ENCODE measurements at places on chromosomes 2 and 18.

- no peak for DNase-seq
These were observed 7.9 kb upstream of the CRYBA2 start for GRCh38 chr2:219001100-219001576.

DNA sequence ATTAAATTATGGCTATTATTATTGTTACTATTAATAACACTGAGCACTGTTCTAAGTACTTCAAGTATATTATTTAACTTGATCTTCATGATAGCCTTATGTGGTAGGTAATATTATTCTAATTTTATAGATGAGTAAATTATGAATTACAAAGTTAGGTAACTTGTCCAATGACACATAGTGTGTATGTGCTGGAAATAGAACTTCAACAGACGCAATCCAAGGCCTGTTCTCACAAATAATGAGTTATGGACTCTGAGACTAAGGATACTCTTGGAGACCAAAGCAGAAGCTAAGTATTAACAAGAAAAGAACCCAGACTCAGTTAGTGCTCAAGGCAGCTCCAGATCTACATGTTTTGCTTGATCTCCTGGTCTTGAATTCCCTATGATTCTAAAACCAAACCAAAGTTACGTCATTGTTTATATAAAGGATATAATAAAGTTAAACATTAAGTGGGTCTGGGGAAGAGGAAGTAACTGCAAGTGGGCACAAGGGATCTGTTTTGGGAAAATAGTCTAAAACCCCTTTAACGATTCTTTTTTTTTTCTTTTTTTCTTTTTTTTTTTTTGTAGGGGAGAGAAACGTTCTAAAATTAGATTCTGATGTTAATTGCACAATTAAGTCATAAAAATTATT is 211.3 kb downstream of the ERBB4 start:
- no peak for DNase-seq

DNA sequence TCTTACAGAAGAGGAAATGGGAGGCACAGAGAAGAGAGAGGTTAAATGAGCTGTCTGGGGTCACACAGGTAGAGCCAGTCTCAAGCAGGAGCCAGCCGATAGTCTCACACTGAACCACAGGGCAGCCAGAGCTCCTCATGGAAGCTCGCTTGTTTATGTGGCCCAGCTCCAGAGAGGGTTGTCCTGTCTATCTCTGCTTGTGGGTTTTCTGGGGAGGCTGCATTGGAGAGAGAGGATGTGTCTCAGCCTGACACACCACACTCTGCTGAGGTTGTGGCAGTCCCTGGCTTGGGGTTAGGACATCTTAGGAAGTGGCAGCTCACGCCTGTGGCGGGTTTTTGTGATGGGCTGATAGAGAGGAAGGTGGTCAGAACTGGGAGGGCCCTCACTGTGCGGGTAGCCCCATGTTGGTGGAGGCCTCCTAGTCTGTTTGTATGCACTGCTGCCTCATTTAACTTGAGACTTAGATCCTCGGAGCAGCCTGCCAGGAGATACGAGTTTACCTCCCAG is 52.3 kb downstream of the TCF7L1 start:
- DNase-seq, result no peak

GRCh38 chr2:75007819-75008218 is 49.4 kb downstream of the POLE4 start:
- no peak for DNase-seq

DNA sequence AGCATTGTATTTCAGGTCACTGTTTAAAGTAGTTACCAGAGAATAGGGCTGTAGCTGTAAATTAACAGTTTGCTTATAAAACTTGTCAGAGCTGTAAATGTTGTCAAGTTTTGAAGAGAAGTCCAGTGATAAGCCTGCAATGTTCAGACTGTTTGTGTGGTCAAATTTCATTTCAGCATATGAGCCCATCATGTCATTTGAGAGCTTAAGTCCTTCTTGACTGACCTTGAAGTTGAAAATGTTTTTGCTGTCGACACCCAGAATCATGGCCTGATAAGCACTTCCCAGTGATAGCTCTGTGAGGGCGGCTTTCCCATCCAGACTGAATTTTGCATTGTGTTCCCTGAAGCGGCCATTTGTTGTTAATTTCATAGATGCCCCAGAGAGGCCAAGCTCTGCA is 32.4 kb downstream of the APOB start:
- DNase-seq, result no peak

GRCh38 chr2:25201265-25201664 is 32.9 kb upstream of the POMC start:
- DNase-seq, result no peak

DNA sequence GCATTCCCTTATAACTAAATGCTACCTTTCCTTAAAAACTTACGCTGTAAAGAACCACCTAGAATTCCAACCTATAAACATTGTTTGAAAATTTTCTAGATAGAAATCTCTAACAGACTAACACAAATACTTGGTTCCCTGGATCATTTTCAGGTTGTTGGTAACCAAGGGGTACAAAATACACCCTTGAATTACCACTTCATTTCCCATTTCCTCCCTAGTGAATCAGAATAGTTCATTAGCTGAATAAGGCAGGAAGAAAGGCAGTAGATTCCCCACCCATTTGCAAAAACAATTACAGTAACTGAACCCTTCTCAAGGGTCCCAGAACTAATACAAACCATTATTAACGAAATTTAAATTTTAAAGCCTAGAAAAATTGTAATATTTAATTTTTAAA is 5.5 kb downstream of the MEX3C start:
- DNase-seq, result no peak

GRCh38 chr2:155840661-155841060 is 491.9 kb downstream of the NR4A2 start:
- no peak for DNase-seq

DNA sequence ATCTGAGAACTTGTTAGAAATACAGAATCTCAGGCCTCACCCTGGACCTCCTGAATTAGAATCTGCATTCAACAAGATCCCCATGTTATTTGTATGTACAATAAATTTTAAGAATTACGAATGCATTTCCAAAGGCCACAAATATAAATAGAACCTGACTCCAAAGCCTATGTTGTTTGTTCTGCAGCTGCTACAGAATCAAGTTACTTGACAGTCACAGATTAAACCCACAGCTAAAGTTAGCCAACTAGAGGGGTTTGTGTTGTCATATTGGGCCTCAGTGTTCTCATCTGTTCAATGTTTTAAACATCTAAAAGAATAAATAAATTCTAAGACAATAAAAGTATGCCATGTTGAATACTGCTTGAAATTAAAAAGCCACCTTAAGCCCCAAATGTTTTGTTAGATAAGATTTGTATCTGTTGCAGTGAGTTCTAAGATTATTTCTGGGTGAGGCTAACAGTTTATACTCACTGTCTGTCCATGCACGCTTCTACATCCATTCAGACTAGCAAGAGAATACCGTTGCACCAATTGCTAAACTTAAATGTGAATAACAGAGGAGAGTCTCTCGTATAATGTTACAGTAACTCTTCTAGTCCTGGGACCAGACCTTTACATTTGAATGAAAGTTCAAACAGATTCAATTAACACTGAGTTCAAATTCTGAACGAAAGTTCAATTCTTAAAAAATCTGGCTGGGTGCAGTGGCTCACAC is 200.4 kb downstream of the MEMO1 start:
- DNase-seq, result no peak

GRCh38 chr18:26489191-26489590 is 59.2 kb downstream of the KCTD1 start:
- no peak for DNase-seq

DNA sequence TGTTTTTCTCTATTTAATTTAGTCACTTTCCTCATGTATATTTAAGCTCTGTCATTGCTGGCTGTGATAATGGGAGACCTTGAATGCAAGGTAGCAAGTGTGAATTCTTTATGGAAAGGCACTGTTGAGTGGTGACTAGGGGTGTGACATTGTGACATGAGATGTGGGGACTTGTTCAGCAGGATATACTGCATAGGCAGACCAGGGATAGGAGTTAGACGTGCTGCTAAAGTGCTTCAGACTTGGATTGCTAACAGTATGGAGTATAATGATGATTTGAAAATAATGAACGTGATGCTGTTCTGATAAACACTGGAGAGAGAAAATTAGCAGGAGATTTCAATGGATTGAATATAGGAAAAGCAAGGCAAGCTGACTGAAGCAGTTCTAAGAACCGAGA is 135.1 kb downstream of the NCOA1 start:
- DNase-seq, result no peak

DNA sequence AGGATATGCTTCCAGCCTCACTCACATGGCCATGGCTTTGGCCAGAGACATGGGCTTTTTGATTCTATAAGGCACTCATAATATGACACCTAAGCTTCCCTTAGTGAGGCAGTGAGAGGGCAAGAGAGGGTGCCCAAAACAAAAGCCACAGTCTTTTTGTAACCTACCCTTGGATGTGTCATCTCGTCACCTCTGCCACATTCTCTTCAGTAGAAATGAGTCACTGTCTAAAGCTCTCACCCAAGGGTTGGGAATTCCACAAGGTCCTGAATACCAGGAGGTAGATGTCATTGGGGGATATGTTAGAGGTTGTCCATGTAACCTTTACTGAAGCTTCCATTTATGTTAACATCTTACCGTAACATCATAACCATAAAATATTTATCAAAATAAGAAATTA is 108.4 kb downstream of the ALMS1 start:
- DNase-seq, result no peak

DNA sequence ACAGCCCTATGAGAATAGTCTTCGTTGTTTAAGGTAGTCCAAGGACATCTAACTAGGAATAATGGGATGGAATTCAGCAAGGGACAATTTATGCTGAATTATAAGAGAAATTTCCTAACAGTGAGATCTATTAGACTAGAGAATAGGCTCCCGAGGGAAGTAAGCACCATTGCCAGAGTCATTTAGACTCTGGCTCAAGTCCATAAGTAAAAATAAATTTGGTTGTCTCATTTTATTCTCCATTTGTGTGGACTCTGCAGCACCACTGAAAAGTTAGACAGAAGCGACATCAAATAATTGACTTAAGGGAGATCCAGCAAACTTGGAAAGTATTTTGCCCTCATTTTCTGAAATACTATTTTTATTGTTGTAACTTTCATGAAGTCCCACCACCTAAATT is 129.3 kb upstream of the SMIM21 start:
- no peak for DNase-seq

DNA sequence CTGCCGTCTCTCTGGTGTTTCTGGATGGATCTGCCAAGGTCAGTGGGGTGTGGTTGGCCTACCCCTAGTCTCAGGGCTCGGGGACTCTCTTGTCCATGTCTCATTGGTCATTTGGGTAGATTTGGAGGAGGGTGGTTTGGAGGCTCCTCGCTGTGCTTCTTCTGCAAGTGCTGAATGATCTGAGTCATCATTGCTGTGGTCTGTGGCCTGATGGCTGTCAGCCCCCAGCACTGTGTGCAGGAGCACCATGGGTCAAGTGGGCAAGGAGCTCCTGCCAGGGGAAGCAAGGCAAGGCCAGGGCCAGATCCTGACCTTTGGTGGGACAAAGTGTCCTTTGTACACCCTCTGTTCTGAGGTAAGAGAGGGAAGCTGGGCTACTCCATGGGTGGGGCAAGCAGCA is 221.8 kb downstream of the FHOD3 start:
- DNase-seq, result no peak

DNA sequence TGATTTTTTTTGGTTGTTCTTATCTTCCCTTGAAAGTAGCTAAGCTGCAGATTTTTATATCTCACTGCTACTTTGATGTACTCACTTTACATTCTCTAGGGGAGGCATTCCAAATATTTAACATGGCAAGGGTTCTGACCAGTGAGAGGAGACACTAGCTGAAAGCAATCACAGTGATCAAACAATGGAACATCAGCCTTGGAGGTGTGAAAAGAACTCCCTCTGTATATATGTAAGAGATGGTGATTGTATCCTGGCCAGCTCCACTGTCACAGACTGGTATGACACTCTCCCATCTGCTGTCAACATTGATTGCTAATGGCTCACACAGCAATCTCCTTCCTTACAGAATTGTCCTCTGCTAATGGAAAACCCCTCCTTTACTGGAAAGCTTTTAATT is 291.7 kb upstream of the CDH19 start:
- no peak for DNase-seq

GRCh38 chr2:118223992-118224894 is 136.0 kb downstream of the INSIG2 start:
- no peak for DNase-seq

- no peak for DNase-seq
These were observed 62.8 kb upstream of the ATL2 start for GRCh38 chr2:38439863-38440262.

DNA sequence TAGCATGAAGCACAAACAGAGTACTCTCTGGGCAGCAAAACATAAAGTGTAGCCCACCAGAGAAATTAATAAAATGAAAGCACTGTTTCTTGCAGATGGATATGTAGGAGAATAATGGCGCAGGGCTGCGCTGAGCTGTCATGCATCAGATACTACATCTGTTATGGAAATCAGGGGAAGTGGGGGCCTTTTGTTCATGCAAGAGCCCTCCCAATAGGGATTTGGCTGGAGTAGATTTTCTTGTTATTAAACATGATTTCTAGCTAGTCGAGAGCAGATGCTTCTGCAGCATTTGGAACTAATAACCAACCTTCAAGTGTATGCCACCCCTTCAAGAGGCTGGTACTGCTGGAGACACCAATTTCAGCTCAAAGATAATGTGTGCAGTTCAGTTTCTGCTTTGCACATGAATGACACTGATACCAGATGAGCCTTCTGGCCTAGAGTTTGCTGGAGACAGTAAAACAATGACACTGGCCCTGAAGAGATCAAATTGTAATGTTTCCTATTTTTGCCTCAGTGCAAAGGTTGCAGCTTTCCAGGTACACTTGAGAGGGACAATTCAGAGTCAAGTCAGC is 58.0 kb downstream of the RND3 start:
- DNase-seq, result no peak

- DNase-seq, result no peak
These were observed 92.5 kb upstream of the MAP2 start for GRCh38 chr2:209331291-209331844.

- DNase-seq, result no peak
These were observed 14.6 kb downstream of the ABCG8 start for GRCh38 chr2:43853141-43854081.

- no peak for DNase-seq
These were observed 9.6 kb upstream of the TGIF1 start for GRCh38 chr18:3440341-3440740.

GRCh38 chr18:24427484-24427883 is 1.0 kb downstream of the IMPACT start:
- DNase-seq, result no peak

DNA sequence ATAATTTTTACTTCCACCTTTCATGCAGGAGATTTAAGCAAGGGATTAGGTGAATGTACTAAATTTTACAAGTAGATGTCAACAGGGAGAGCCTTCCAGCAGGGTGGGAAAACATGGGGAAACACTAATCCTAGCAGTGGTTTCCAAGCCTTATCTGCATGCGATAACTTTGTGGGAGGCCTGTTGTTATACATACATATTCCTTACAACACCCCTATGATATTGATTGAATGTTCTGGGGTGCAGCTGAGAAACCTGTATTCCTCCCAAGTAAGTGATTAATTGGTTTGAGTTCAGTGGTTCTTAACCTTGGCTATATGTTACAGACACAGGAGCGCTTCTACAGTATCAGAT is 65.9 kb downstream of the COL4A4 start:
- no peak for DNase-seq

GRCh38 chr2:155310589-155310988 is 612.1 kb downstream of the KCNJ3 start:
- no peak for DNase-seq

All from stimulated activated CD4-positive, alpha-beta T cell treated with anti-CD3 and anti-CD28 coated beads, Interleukin-1b, Interleukin-23, amount 100 ng/mL, for 1 hour (primary cell).